BJ (cell line): ENCODE measurements at places on chromosomes 16 and 17. TPM values are rescaled to one million over a fixed set of nuclear protein-coding genes. Genes with fewer than 3 reads are reported as not detected.

MPP2 gene
- 3.1 and 5.3 TPM in 2 replicates for polyA plus RNA-seq

OSGIN1 gene
- polyA plus RNA-seq, result 2.0 and 5.1 TPM in 2 replicates

NRN1L gene
- polyA plus RNA-seq, result 0.22 and 0.27 TPM in 2 replicates

CNP gene
- polyA plus RNA-seq, result 53.5 and 66.2 TPM in 2 replicates

CARHSP1 gene
- 88.0 and 119 TPM in 2 replicates for polyA plus RNA-seq

TMEM235 gene
- polyA plus RNA-seq, result not detected in 2 replicates

AP1G1 gene
- polyA plus RNA-seq, result 59.8 and 86.6 TPM in 2 replicates

MT1F gene
- 7.8 and 11.3 TPM in 2 replicates for polyA plus RNA-seq

NR1D1 gene
- polyA plus RNA-seq, result 1.9 and 2.3 TPM in 2 replicates

METTL23 gene
- polyA plus RNA-seq, result 35.0 and 49.8 TPM in 2 replicates

CYBA gene
- polyA plus RNA-seq, result 120 and 187 TPM in 2 replicates

DCTN5 gene
- polyA plus RNA-seq, result 54.0 and 79.1 TPM in 2 replicates

SULT1A2 gene
- not detected in 2 replicates for polyA plus RNA-seq

SLC43A2 gene
- polyA plus RNA-seq, result 5.0 and 8.9 TPM in 2 replicates

JMJD6 gene
- 12.5 and 17.2 TPM in 2 replicates for polyA plus RNA-seq

PRSS22 gene
- not detected in 2 replicates for polyA plus RNA-seq

TBC1D3E gene
- polyA plus RNA-seq, result not detected in 2 replicates

DNA sequence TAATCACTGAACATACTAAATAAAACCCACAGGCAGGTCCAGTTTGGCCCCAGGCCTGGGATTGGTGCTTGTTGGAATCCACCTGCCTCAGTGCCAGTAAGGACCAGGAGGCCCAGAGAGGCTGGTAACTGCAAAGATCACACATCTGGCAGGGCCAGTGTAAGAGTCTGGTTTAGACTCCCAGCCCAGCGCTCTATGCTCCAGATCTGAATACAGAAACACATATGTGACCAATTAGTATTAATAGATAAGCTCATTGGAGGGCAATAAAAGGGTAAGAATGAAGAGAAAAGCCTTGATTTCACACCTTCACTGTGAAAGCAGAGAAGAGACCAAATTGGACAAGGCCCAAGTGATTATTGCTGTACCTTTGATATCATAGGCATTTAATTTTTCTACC, 13.6 kb upstream of the CCDC182 start:
- no peak for DNase-seq

DNA sequence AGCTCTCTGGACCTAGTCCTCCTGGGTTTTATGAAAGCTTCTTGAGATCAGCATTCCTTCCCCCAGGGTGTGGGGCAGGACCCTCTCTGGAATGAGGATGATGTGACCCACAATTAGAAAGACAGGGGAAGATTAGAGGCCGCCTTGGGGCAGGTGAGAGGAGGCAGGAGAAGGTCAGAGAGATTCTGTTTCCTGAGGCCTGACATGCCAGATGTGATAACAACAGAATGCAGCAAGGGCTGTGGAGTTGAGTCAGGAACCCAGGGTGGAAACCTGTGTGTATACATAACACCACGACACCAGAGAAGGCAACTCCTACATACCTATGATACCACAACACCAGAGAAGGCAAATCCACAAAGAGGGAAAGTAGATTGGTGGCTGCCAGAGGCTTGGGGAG, 5.4 kb upstream of the SLC5A10 start:
- DNase-seq, result no peak

DNA sequence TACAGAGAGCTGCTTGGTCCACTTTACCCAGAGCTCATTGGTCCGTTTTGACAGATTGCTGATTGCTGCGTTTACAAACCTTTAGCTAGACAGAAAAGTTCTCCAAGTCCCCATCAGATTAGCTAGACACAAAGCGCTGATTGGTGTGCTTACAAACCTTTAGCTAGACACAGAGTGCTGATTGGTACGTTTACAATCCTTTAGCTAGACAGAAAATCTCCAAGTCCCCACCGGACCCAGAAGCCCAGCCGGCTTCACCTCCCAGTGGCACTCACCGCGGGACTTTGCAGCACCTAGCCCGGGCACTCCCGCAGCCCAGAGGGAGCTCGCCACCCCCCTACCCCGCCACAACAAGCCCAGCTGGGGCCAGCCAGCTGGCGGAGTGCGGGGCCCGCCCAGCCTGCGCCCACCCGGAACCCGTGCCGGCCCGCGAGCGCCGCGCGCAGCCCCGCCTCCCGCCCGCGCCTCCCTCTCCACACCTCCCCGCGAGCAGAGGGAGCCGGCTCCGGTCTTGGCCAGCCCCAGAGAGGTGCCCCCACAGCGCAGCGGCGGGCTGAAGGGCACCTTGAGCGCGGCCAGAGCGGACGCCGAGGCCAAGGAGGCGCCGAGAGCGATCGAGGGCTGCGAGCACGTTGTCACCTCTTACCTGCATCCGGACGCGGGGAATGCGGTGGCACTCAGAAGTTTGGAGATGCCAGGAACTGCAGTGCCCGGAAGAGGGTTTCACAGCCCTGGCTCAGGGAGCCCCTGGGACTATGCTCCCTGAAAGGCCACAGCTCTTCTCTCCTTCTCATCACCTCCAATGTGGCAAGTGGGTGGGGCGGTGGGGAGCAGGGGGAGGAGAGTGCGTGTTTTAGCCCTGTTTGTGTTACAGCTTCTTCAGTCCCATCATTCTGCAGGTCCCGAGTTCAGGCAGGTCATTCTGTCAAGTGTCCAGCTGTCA, 1504.5 kb downstream of the CDH11 start:
- DNase-seq, result no peak

GRCh38 chr17:1518410-1518809, 2.0 kb upstream of the INPP5K start:
- DNase-seq, result no peak

DNA sequence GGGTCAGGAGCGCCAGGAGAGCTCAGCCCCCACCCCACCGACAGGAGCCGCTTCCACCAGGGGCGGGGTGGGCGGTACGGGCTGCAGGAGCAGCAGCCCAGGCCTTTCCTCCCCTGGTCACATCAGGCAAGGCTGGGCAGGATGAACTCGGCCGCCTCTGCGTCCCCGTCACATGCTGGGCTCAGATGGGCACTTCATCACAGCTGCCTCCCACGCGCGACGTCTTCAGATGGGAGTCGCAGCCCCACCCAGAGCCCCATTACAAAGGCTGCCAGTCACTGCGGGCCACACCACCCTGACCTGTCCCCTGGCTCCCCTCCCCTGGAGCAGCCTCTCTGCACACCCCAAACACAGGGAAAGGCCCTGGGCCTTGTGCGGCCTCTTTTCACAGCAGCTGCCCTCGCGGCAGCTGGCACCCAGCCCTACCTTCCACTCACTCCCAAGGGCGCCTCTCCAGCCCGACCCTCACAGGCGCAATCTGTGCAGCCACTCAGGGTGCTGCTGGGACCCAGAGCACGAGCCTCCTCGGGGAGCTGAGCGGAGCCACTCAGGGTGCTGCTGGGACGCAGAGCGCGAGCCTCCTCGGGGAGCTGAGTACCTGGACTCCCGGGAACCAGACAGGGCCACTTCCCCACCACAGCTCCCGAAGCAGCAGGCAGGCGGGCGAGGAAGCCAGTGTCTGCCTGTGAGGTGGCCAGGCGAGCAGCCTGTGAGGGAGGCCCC, 4.7 kb downstream of the ZNF598 start:
- no peak for DNase-seq

- DNase-seq, result no peak
Observed at GRCh38 chr17:8665684-8666083, 35.2 kb upstream of the MYH10 start.

DNA sequence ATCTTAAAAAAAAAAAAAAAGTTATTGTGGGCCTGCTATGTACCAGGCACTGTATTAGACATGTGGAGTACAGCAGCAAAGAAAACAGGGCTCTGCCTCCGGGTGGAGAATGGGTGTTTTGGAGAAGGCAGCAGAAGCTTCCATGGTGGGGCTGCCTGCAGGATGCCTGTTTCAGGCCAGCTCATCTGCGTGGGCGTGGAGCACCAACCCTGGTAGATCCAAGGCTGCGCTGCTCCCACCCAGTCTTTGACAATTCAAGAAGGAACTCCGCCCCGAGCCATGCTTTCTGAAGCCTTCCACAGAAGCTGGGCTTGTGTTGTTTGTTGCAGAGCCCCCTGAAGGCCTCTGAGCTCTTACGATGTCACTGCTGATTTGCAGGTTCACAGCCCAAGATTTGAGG, 23.2 kb upstream of the CACNG1 start:
- DNase-seq, result no peak

GRCh38 chr16:86181526-86181925, 282.6 kb downstream of the IRF8 start:
- DNase-seq, result no peak

DNA sequence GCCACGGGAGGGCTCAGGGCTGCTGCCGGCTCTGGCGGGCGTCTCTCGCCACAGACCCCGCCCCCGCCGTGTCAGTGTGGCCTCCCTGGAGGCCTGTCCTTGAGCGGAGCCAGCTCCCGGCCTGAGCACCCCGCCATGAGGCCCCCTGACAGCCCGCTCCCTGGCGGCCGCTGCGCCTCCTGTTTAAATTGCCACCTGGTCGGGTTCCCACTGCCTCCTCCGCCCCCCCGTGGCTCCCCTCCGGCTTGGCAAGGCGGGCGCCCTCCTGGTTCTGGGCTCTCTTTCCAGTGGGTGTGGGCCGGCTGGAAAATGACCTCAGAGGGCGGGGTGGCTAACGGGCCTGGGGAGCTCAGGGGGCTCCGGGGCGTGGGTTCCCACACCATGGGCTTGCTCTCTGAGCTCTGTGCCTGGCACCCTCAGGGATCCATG, 42.1 kb upstream of the SSTR5 start:
- no peak for DNase-seq

DNA sequence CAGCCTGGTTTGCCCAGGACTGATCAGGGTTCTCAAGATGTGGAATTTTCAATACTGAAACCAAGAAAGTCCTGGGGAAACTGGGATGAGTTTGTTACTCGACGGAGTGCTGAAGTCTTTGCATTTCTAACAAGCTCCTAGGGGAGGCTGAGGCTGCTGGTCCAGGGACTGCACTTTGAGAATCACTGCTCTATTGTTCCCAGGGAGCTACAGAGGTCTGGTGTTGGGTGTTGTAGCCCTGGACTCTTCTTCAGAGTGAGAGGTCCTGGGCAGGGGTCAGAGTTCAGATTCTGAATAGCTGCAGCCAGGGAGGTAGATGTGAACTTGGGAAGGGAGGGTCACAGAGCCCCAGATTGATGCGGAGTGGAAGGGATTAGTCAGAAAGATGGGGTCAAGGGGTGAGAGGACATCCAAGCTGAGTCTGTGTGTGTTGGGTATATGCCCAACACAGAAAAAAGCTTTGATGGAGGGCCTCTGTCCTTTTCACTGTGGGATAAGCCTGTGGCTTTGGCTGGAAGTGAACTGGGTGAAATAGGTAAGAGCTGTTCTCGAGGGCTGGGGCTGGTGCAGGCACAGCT, 14.1 kb downstream of the TMEM238L start:
- DNase-seq, result no peak

GRCh38 chr17:45653616-45654015, 130.5 kb upstream of the CRHR1 start:
- DNase-seq, result no peak

DNA sequence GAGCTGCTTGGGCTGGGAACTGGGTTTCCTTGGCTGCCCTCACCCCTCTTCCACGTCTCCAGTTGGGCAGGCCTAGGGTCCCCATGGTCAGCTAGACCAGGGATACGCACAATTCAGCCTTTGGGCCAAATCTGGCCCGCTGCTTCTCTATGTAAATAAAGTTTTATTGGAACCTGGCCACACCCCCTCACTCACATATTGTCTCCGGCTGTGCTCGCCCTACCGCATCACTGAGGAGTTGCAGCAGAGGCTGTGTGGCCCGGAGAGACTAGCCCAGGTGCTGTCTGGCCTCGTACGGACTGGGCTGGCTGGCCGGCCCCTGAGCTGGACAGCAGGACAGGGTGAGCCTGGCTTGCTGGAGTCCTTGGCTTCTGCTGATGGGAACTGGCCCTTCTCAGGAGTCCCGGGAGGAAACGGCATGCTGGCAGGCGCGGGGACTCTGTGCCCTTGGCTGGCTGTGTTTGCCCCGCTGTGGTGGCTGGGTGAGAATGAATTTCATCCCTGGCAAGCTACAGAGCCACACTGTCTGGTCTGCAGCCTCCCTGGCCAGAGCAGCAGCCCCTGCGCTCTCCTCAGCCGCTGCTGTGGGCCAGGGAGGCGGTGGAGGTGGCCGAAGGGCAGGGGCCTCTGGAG, 82.0 kb downstream of the ENGASE start:
- DNase-seq, result no peak

- DNase-seq, result no peak
Observed at GRCh38 chr17:42287305-42287976, 857 bp upstream of the STAT5A start.

GRCh38 chr16:88662222-88662842, 559 bp downstream of the MVD start:
- no peak for DNase-seq

- DNase-seq, result no peak
Observed at GRCh38 chr17:5077781-5078105, 524 bp upstream of the ZFP3 start.

DNA sequence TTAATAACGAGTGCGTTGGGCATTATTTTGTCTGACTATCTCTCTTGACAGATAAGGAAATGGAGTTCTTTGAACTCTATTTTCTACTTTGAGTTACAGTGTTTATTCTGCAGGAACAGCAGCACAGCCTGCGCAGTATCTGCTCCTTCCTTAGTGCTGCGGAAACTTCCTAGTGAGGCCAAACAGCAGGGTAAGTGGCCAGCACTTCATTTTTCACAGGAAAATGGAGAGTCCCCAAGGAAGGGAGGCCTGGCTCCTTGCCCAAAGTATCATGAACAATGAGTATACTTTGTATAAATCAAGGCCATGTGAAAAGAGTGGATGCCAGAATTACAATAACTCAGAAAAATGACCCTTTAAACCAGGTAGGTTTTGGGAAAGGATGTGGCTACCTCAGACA, 140.6 kb downstream of the VPS53 start:
- no peak for DNase-seq

DNA sequence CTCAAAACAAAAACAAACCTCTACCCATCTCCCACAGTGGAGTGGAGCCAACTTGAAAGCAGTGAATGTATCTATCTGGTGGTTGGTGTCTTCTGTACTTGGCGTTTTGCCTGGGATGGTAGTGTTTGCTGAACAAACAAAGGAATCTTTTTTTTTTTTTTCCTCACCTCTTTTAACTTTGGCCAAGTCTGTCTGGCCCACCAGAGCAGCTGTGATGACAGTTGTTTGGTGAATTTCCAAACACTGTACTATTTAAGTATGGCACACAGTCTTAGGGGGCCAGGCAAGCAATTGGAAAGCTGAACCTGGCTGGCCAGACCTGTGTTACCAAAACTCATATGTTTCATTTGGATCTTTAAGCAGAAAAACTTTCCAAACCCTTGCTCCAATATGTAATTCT, 101.8 kb upstream of the CDH13 start:
- DNase-seq, result no peak

GRCh38 chr17:34974179-34974578, 6.1 kb upstream of the LIG3 start:
- no peak for DNase-seq
